ENCODE measurements at places on chromosomes 2 and 18.

- DNase-seq = no peak
Observed at GRCh38 chr2:232102380-232102779, 140.9 kb downstream of the DIS3L2 start.

GRCh38 chr2:237458519-237458918 is 28.5 kb upstream of the MLPH start:
- DNase-seq = no peak

DNA sequence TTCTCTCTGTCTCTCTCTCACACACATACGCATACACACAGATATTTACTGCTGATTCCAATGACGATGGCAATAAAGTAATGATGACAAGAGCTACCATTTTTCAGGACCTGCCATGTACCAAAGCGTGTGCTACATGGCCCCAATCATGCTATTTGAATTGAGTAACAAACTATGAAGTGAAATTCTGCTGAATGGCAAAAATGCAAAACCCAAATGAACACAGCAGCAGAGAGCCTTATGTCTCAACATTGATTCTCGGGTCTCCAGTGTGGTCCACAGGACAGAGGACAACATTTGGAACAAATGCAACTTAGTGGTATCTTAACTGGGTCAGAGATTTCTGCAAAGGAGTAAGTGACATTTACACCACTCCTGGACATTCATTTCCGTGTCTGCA is 117.4 kb downstream of the PIEZO2 start:
- DNase-seq = no peak

- no peak for DNase-seq
Observed at GRCh38 chr2:203739351-203739750, 32.9 kb downstream of the CD28 start.

- no peak for DNase-seq
Observed at GRCh38 chr2:47516360-47517104, 113.6 kb downstream of the MSH2 start.

DNA sequence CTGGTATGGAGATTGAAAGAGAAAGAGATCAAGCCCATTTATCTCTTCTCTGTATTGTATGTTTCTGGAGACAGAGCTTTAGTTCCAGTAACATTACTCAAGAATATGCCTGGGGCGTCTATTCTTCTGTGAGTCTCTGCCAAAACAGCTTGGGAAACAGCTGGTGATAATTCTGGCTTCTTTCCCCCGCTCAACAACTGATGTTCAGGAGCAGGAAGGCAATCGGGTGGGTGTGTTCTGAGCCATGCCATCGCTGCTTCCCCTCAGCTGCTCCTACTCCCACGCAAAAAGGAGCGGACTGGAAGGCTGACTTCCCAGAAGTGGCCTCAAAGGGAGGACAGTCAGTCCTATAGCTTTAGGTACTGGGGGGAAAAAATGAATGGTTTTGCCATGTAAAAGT is 695.1 kb downstream of the PLCL1 start:
- DNase-seq = no peak

GRCh38 chr2:141187075-141187439 is 943.8 kb downstream of the LRP1B start:
- no peak for DNase-seq

DNA sequence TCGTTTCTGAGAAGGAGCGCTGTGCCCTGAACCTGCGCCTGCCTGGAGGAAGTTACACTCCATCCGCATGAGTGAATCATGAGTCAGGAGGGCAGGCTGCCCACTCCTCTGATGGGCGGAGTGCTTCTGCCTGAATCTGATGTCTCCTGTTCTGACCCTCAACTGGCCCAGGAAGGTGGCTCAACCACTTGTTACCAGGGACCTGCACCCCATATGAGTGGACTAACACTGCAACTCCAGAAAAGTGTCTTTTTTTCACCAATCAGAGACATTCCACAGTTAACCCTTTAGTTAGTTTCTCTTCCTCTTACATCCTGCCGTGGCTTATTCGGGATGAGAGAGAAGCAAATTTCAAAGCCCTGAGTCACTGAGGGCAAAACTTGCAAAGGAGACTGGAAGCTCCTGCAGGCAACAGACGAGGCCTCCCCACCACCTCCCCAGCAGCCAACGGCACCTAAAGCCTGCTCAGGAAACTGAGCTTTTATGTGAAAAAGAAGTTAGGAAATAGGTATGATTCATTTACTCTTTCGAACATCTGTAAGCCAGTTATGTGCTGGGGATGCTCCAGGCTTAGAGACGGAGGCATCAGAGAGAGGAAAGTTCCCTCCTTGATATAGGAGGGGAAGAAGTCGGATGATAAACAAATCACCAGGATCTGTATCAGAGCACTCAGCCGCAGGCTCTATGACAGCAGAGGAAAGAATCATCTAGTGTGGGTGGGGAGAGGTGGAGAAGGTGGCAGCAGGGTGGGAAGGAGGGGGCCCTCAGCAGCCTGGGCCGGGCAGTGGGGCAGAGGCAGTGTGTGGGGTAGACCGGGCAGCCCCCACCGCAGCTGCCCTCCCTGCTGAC is 30.9 kb downstream of the MBP start:
- DNase-seq = no peak

Data from NCI-H1436 (cell line).